ENCODE measurements at places on chromosomes 4 and X.

DNA sequence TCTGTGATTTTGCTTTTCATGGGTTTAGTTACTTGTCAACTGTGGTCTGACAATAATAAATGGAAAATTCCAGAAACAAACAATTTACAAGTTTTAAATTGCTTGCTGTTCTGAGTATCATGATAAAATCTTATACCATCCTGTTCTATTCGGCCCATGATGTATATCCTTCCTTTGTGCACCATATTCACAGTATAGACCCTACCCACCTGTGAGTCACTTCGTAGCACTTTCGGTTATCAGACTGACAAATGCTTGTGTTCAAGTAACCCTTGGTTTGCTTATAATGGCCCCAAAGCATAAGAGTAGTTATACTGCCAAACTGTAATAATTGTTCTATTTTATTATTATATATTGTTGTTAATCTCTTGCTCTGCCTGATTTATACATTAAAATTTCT is 1183.4 kb upstream of the PCDH7 start:
- DNase-seq, result no peak

DNA sequence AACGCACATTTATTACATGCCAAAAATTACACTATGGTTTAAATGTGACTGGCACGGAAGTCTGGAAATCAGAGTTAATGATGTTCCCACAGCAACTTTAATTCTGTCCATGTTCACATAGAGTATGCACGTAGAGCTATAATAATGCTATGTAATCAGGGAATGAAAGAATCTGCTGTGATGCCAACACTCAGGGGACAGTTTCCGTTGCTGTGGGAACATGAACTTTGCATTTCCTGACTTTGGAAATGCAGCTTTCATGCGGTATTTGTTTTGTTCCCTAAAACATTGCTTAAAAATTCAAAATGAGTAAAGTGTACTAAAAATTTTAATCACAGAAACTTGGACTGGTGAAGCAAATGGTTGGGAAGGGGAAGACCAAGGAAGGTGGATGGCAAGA is 65.7 kb downstream of the MAGEA1 start:
- no peak for DNase-seq

- DNase-seq, result peak; percentile 49
Measured at GRCh38 chr4:113435893-113436292, 325.6 kb downstream of the CAMK2D start.

DNA sequence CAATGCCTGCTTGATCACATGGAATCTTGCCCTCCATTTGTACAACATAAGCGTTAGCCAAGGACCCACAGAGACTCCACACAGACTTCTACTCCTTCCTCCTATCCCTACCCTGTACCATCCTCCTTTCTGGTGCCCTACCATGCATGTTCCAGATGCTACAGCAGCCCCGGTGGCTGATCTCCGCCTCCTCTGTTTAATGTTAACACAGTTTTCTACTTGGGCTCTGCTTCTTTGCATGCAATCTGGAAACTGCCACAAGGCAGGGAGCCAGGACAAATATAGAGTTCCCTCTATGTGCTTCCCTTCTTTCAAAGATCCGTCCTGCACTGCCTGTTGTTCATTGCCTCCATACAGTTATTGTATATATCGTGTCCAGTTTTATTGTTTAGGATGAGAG is 368.6 kb upstream of the TENM3 start:
- DNase-seq, result no peak

DNA sequence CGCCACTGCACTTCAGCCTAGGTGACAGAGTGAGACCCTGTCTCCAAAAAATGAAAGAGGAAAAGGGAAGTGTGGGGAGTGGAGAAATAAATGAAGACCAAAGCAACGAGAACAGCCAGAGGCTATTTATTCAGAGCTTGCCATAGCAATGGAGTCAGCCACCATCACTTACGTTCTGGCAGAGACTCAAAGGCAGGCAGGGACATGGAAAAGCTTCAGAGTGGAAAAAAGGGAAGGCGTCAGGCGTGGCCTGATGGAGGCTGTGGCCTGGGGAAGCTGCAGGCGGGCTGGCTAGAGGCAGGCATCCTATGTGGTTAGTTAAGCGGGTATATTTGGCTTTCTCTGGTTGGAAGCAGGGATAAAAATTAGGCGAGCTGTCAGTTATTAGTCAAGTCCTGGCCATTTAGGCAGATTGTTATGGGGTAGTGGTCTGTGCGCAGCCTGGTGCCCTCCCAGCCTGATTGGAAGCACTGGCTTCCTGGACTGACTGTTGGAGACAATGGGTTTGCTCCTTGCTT is 73.3 kb downstream of the DCTD start:
- no peak for DNase-seq
